ENCODE measurements at places on chromosomes 6 and 20. TPM values are rescaled to one million over a fixed set of nuclear protein-coding genes. Genes with fewer than 3 reads are reported as not detected.

The C6orf47 gene
- total RNA-seq, result 22.4 TPM

The OLIG3 gene
- not detected for total RNA-seq

GRCh38 chr20:14956538-14956937 is 619.1 kb upstream of the FLRT3 start:
- no peaks in the 10 kb centered on the region for H3K27me3 ChIP-seq
- H3K27ac ChIP-seq, result no peak overlapping the region
- H3K36me3 ChIP-seq, result no peaks in the 10 kb centered on the region
- H3K4me1 ChIP-seq, result no peaks in the 10 kb centered on the region
- no peak overlapping the region for H3K4me3 ChIP-seq

DNA sequence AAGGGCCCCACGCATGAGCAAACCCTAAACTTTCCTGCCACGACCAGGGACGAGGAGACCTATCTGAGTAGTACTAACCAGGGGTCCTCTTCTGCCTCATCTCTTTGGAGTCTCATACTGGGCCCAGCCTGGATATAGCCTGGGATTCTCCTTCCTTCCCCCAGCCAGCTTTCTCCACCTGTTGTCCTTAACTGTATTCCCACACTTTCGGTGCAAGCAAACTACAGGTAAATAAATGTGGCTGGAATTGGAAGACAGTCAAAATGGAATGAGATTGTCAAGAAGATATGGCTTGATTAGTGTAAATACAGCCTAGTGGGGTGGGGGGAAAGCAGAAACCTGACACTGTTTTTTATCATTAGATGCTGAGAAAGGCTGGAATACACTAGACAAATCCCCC is 23.5 kb upstream of the LY86 start:
- H3K36me3 ChIP-seq, result no peaks in the 10 kb centered on the region
- H3K27ac ChIP-seq, result no peak overlapping the region
- no peak overlapping the region for H3K4me3 ChIP-seq
- no peak for DNase-seq
- peaks cover 7% of the 10 kb centered on the region for H3K27me3 ChIP-seq

- no peaks in the 10 kb centered on the region for H3K36me3 ChIP-seq
- no peak overlapping the region for H3K27ac ChIP-seq
- no peak overlapping the region for H3K4me3 ChIP-seq
- H3K27me3 ChIP-seq, result no peaks in the 10 kb centered on the region
- DNase-seq, result no peak
Measured at GRCh38 chr6:157648561-157648960, 174.5 kb upstream of the SNX9 start.

DNA sequence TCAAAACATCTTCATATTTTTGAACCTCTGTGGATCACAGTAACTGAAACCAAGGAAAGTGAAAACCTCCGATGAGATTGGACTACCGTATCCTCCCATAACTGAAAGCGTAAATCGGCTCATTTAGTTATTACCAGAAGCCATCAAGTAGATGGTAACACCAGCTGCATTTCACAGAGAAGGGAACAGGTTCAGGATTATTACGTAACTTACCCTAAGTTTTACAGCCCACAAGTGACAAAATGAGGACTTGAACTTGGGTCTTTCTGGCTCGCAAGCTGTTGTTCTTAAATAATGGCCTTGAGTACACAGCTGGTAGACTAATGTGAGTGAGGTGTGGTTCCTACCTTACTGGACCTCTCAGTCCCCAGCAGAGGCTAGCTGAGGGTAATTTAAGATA is 37.9 kb upstream of the CBLN4 start:
- no peaks in the 10 kb centered on the region for H3K4me1 ChIP-seq
- H3K27ac ChIP-seq, result no peak overlapping the region
- no peaks in the 10 kb centered on the region for H3K27me3 ChIP-seq

DNA sequence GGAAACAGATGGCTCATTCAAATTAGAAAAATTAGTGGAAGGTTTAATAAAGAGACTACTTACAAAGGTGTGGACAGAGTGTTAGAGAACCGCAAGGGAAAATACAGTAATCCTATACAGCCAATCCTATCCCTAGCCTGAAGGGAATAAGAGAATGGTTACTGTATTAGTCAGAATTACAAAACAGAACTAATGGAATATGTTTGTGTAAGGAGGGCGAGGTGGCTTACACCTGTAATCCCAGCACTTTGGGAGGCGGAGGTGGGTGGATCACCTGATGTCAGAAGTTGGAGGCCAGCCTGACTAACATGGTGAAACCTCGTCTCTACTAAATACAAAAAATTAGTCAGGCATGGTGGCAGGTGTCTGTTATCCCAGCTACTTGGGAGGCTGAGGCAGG is 16.3 kb upstream of the TRPC4AP start:
- no peak overlapping the region for H3K4me3 ChIP-seq
- DNase-seq, result no peak
- no peak overlapping the region for H3K27ac ChIP-seq
- H3K36me3 ChIP-seq, result no peaks in the 10 kb centered on the region

DNA sequence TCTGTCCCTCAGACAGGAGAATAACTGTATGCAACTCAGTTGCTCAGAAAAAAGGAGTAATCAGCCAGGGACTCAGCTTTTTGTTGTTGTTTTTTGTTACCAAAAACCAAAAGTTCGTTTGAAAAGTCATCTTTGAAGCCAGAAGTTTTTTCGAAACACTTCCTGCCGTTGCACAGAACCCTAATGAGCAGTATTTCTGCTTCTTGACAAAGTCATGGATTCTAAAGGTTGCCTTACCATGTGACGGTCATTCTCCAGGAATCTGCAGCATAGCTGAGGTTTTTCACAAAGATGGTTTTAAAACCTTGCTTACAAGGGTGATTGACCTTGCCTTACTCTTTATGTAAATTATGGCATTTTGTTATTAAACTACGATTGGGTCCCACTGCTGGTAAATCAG is 1.9 kb downstream of the RAB32 start:
- DNase-seq, result no peak
- H3K27ac ChIP-seq, result peak overlapping the region; percentile 92
- H3K27me3 ChIP-seq, result no peaks in the 10 kb centered on the region
- peak overlapping the region; percentile 95 for H3K4me3 ChIP-seq
- peaks cover 4% of the 10 kb centered on the region for H3K36me3 ChIP-seq

DNA sequence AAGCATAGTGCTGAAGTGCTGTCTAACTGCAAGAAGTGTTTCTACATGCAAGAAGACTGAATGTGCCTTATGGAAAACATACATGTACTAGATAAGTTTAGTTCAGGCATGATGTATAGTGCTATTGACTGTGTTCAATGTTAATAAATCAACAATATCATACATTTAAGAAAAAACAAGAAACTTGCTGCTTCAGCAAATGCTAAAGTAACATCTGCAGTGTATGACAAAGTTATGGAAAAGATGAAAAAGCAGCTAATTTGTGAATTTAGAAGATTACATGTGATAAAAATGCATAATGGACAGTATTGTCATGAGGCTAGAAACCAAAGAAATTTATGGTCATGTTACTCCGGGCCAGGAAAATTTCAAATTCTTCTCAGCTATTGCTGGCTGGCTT is 174.9 kb upstream of the SPTLC3 start:
- no peak overlapping the region for H3K4me3 ChIP-seq
- no peaks in the 10 kb centered on the region for H3K36me3 ChIP-seq
- no peaks in the 10 kb centered on the region for H3K4me1 ChIP-seq
- DNase-seq, result no peak
- no peak overlapping the region for H3K27ac ChIP-seq

DNA sequence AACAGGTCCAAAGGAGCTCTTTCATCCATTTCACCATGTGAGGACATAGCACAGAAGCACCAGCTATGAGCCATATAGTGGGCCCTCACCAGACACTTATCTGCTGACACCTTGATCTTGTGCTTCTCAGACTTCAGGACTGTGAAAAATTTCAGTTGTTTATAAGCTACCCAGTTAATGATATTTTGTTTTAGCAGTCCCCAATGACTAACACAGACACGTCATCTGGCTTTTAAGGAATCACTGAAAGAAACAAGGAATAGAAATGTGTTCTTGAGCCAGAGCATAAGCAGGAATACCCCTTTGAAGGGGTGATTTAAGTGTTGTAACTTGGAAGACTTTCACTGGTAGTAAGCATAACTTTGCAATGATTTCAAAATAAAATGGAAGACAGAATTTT is 214.7 kb upstream of the PTCHD4 start:
- H3K36me3 ChIP-seq, result no peaks in the 10 kb centered on the region
- H3K4me1 ChIP-seq, result no peaks in the 10 kb centered on the region
- H3K27ac ChIP-seq, result no peak overlapping the region
- H3K4me3 ChIP-seq, result no peak overlapping the region
- no peaks in the 10 kb centered on the region for H3K27me3 ChIP-seq

DNA sequence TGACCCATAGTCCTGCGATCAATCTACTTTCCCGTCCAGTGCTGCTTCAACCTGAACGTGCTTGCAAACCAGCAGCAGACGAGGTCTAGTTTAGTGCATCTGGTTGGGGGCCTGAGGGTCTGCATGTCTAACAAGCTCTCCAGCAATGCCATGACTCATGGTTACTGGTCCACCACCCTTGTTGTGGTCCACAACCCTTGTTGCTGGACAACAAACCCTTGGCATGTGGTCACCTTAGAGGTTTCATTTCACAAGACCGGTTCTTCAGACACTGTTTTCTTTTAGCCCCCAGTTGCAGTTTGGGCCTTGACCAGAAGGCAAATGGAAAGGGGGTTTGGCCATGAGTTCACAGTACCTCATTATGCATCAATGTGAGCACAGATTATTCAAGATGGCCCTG is 424.8 kb downstream of the QKI start:
- no peaks in the 10 kb centered on the region for H3K36me3 ChIP-seq
- 0 out of 2 replicates have a peak, but pooled peaks cover 4% of the 10 kb centered on the region for H3K4me1 ChIP-seq
- no peak overlapping the region for H3K4me3 ChIP-seq
- H3K27ac ChIP-seq, result no peak overlapping the region

DNA sequence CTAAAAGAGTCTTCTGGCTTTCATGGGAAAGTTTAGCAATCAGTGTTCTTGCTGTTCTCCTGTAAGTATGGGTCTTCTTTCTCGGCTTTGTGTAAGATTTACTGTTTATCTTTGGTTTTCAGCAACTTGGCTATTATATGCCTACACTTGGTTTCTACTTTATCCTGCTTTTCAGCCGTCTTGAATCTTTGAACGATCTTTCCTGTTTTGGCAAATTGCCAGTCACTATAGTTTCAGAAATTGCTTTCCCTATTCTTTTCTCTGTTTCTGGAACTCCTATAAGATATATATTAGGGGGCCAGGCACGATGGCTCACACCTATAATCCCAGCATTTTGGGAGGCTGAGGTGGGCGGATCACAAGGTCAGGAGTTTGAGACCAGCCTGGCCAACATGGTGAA is 14.6 kb upstream of the SRPK1 start:
- no peaks in the 10 kb centered on the region for H3K27me3 ChIP-seq
- no peaks in the 10 kb centered on the region for H3K4me1 ChIP-seq
- no peak overlapping the region for H3K4me3 ChIP-seq
- no peaks in the 10 kb centered on the region for H3K36me3 ChIP-seq
- no peak for DNase-seq

Measured in Panc1 (cell line).